Cardiac septum (tissue), 1 donor: ENCODE measurements at places on chromosomes 12 and 14. TPM values are rescaled to one million over a fixed set of nuclear protein-coding genes. Genes with fewer than 3 reads are reported as not detected.

Gene CLEC1A
- 2.2 TPM for total RNA-seq

Gene ACSM4
- total RNA-seq = not detected

Gene DIO2
- 32.0 TPM for total RNA-seq

Gene TTC9
- total RNA-seq = 2.9 TPM

Gene CD4
- 3.8 TPM for total RNA-seq

Gene ASCL1
- total RNA-seq = not detected

Gene SCN8A
- total RNA-seq = 0.19 TPM

Gene BAZ2A
- 49.0 TPM for total RNA-seq

Gene LRRC10
- total RNA-seq = 30.3 TPM

Gene RFX4
- not detected for total RNA-seq

DNA sequence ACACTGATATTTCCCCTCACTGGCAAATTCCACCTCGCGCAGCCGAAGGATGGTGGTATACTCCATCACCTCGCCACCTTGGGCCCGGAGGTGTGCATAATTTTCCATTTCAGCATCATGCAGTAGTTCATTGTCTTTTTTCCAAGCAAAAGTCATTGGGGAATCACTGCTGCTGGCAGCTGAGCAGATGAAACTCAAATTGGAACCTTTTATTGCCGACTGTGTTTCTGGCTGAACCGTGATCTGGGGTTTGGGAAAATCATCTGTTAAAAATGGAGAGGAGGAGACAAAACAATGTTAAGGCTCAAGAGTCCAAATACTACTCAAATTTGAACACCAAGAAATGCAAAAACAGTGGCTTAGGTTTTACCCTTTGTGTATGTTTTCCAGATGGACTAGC, 39.7 kb downstream of the LRIG3 start:
- DNase-seq = no peak

DNA sequence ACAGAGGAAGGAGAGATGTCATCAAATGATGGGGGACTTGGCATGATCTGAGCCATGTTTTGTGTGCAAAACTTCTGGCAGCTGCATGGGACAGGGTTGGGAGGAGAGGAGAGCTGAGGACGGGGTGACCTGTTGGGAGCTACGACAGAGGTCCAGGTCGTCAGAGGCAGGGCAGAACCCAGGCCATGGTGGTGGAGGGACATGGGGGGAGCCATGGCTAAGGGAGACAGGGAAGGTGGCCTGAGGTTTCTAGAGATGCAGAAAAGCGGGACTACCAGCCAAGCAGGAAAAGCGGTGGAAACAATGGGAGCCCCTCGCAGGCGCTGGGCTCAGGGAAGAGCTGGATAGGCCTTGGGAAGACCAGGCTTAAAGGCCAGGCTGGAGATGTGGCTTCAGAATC, 88.3 kb downstream of the DICER1 start:
- DNase-seq = no peak

GRCh38 chr12:11204173-11204572, 17.4 kb upstream of the TAS2R42 start:
- DNase-seq = no peak

DNA sequence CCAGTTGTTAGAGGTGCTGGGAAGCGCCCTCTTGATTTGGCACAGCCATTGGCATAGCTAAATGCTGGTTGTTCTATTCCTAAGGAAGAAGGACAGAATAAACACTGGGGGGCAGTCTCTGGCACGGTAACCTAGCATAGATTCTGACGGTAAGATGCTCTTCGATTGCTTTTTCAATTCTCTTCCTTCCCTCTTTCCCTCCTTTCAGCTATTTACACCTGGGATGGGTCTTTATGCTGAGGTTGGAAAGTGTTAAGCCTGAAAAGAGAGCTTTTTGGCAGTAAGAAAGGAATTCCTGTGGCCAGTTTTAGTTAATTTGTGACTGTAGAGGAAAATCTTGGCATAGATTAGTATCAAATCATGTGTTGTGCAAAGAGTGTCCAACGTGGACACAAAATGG, 162.8 kb downstream of the SNAPC1 start:
- DNase-seq = no peak

- peak; percentile 90 for DNase-seq
Observed at GRCh38 chr14:76767681-76768656, 6.7 kb downstream of the VASH1 start.

- no peak for DNase-seq
Observed at GRCh38 chr12:40692765-40693206, 547 bp downstream of the CNTN1 start.

GRCh38 chr14:106879241-106879640, 1352.9 kb downstream of the TMEM121 start:
- DNase-seq = no peak

DNA sequence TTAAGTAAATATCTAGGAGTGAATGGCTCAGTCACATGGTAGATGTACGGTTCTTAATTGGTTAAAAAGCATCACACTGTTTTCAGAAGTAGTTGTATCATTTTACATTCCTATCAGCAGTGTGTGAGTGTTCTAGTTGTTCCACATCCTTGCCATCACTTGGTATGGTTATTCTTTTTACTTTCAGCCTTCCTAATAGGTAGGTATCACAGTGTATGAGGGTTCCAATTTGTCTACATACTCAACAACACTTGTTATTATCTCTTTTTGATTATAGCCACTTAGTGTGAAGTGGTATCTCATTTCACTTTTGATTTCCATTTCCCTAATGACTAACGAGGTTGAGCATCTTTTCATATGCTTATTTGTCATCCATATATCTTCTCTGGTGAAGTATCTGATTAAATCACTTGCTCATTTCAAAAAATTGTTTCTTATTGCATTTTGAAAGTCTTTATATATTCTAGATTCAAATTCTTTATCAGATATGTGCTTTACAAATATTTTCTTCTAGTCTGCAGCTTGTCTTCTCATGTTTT, 3.5 kb upstream of the SPRYD3 start:
- DNase-seq = no peak

- DNase-seq = no peak
Observed at GRCh38 chr14:54830650-54831049, 72.0 kb downstream of the GCH1 start.

GRCh38 chr12:104846056-104846767, 111.9 kb downstream of the SLC41A2 start:
- no peak for DNase-seq

- DNase-seq = no peak
Observed at GRCh38 chr14:70902184-70902583, 5.1 kb upstream of the PCNX1 start.

- no peak for DNase-seq
Observed at GRCh38 chr14:53062856-53063255, 90.3 kb downstream of the DDHD1 start.

- DNase-seq = no peak
Observed at GRCh38 chr12:108704527-108704926, 26.8 kb downstream of the CORO1C start.

- DNase-seq = no peak
Observed at GRCh38 chr12:75042125-75042524, 167.5 kb downstream of the KCNC2 start.

DNA sequence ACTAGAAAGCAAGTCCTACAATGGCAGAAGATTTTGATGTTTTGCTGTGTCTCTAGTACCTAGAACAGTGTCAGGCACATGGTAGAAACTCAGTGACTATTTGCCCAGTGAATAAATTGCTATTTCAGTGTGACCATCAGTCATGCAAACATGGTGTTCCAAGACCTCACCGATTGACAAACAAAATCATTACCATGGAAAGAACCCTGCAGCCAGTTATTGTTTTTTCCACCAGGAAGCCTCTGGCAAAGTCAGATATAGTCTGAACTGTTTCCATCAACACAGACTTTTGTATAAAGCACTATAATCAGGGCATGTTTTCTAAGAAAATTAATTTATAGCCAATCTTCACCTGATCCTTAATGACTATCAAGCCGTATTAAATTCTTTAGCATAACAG, 97.3 kb upstream of the RASSF8 start:
- DNase-seq = no peak

GRCh38 chr12:111927346-111927745, 85.3 kb downstream of the MAPKAPK5 start:
- DNase-seq = no peak

GRCh38 chr12:15208140-15208539, 13.1 kb downstream of the RERG start:
- no peak for DNase-seq

- DNase-seq = no peak
Observed at GRCh38 chr14:93375673-93376156, 28.7 kb downstream of the COX8C start.

GRCh38 chr14:21078726-21079125, 8.6 kb downstream of the ARHGEF40 start:
- DNase-seq = no peak
